NCI-H460 (cell line): ENCODE measurements at places on chromosomes 12 and 14.
A peak's percentile ranks its signal among the peaks of the same experiment; 100 is the strongest.

DNA sequence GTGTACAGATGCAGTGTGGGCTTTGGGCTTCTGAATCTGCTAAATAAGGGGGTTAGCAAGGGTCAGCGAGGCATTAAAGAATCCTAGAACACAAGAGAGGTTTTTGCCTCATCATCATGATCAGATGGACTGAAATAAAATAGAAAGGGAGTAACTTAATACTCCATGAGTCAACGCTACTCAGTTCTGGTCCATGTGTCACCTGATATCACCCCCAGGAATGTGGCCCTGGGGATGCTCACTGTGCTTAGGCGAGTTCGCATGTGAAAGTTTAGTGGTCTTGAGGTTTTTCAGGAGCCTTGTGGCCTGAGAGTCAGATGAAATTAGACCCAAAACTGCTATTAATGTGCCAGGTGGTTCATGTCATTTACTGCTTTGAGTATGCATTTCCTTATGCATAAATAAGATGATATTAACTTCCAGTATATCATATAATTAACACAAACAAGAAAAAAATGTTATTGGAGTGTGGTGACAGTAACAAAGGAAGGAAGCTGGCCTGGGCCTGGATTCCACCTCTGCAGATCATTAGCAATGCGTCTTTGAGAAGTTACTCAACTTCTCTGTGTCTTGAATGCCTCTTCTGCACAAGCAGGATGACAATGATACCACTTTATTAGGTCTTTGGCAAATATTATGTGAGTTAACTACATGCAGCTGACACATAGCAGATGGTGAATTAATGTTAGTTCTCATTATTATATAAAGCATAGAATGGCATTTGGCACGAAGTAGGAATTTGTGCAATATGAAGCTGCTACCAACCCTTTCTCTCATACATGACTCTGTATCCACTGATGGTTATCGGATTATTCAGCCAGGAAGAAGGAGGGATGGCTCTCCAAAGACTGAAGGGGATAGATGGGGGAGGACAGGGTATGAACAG, 1272.6 kb downstream of the AACS start:
- DNase-seq, result peak; percentile 79

GRCh38 chr12:55728186-55728938, 447 bp downstream of the CD63 start:
- peak; percentile 36 for DNase-seq

DNA sequence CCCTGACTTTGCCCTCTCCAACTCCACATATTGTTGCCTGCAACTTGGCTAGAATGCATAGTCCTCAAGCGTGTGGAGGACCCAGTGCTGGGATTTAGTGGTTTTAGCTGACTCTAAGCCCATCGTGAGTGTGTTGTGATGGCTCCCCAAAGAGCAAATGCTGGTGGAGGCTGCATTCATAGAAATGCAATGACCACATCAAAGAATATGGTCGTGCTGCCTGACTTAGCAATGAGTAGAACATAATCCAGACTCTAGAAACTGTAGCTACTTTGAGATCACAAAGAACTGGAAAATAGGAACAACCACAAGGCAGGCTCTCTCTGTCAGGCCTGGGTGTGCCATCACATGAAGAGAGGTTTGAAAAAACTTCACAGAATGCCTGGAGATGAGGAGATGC, 1.3 kb downstream of the DYRK4 start:
- DNase-seq, result no peak

- DNase-seq, result no peak
These were observed 58.6 kb downstream of the KCNA5 start for GRCh38 chr12:5102261-5102789.

DNA sequence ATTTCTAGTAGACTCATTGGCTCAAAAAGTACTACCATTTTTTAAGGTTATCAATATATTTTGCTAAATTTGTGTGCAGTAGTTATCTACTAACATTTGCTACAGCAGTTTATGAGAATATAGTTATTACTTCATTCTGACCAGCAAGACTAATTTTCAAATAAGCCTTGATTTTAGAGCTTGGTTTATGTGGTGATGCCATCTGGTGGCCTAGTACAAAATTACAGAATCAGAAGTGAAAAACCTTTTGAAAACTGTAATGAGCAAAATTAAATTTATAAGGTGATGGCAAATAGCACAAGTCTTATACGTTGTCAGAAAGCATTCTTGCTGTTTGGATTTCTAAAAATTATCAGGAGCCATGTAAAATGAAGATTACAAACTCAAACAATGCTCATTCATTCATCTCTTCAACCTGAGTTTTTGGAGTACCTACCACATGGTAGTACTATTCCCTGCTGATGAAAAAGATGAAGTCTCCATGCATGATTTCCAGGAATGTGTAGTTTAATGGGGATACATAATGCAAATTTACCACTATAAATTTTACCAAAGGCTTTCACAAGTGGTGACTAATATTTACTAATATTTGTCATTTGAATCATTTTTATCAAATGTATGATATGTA, 51.0 kb downstream of the MAGOHB start:
- DNase-seq, result peak; percentile 29

DNA sequence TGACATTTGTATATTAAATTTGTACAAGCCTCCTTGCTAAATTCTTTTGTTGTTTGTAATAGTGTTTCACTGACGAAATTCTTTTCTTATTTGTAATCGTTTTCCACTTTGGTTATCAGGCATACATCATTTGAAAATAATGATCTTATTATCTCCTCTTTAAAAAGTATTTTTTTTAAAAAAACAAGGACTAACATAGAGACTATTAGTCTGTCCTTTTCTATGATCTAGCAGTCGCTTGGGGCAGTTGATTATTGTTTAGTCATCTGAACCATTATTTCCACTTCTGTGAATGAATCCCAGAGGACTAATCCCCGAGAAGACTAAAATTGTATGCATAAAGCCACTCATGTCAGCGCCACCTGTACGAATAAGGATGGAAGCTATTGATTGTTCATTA, 11.5 kb downstream of the ADGRD1 start:
- DNase-seq, result peak; percentile 49

GRCh38 chr12:13179211-13180074, 17.1 kb upstream of the EMP1 start:
- DNase-seq, result no peak

- no peak for DNase-seq
These were observed 69.1 kb downstream of the FOXN3 start for GRCh38 chr14:89347885-89348284.

- DNase-seq, result no peak
These were observed 146.4 kb downstream of the LLPH start for GRCh38 chr12:65984227-65984479.

DNA sequence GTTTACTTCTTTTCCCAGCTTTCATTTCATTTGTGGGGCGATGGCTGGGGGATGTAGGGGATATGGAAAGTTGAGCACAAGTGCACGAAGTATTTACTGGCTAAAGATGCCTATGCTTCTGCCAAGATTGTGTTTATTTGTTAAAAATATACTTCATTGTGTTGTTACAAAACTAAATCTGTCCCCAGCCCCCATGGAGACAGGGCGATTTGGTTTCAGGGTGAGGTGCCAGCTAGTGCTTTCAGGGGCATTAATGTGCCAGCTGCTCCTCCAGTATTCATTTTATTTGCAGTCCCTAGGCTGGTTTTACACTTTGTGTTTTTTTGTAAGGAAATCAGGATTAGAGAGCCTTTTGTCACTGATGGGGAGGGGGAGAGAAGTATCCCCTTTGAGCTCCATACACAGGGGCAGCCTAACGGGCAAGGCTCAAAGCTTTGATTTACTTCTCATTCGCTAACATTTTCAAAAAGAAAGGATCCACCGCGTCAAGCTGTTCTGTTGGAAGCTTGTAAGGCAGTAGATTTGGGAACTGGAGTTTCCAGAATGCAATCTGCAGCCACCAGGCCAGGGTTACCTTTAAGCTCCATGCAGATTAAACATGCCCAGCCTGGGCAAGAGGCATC, 198.7 kb upstream of the PLEKHG7 start:
- no peak for DNase-seq

DNA sequence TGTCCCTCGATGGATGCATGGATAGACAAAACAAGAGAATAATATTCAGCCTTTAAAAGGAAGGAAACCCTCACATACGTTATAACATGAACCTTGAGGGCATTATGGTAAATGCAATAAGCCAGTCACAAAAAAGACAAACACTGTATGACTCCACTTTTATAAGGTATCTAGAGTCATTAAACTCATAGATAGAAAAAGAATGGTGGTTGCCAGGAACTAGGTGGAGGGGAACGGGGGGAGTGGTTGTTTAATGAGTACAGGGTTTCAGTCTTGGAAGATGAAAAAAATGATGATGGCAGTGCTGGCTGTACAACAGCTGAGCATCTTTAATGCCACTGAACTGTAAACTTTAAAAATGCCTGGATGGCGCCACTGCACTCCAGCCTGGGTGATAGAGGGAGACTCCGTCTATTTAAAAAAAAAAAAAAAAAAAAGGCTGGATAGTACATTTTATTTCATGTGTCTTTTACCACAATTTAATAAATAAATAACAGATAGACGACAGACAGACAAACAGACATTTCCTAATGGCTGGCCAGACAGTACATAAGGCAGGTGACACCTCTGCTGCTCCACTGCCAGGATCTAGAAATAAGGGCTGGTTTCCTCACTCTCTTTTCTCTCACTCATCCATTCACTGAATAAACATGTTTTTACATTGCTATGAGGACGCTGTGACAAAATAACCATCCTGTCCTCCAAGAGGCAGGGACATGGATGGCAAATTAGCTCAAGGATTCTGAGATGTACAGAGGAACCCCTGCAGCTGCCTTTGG, 118.8 kb downstream of the FOXN3 start:
- DNase-seq, result no peak

DNA sequence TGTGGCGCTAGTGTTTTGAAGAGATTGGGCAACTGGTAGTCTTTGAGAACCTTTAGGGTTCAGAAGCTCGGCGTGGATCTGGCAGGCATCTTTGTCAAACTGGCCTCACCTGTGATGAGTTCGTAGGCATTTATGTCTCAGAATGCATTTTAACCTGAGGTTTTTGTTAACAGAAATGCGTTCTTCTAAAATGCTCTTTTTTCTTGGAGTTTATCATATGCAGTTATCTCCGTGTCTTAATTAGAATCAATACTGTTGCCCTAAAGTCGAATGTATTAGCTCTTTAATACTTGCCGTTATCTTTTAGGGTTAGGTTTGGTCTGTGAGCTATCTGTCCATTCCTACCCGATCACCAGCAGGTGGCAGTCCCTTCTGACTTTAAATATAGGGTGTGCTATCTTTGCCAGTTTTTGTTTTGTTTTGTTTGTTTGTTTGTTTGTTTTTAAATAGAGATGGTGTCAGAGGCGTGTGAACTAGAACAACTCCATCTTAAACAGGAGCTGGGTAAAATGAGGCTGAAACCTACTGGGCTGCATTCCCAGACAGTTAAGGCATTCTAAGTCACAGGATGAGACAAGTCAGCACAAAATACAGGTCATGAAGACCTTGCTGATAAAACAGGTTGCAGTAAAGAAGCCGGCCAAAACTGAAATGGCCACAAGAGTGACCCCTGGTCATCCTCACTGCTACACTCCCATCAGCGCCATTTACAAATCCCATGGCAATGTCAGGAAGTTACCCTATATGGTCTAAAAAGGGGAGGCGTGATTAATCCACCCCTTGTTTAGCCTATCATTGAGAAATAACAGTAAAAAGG, 1.4 kb downstream of the ATF1 start:
- peak; percentile 64 for DNase-seq

DNA sequence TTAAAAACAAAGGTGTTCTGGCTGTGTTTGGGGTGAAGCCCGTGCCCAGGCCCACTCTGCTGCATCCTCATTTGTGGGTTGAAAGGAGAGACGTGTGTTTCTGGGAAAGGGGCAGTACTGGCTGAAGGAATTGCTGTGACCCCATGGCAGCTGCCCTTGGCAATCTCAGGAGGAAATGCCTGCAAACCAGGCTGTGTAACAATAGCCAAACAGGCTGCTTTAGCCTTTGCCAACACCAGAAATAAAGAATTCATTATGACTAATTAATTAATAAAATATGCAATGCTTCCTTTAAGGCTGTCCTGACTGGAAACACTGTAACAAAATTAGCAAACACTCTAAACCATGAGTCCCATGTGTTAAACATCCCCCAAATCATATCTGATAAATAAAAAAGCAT, 53.0 kb upstream of the KRR1 start:
- no peak for DNase-seq

DNA sequence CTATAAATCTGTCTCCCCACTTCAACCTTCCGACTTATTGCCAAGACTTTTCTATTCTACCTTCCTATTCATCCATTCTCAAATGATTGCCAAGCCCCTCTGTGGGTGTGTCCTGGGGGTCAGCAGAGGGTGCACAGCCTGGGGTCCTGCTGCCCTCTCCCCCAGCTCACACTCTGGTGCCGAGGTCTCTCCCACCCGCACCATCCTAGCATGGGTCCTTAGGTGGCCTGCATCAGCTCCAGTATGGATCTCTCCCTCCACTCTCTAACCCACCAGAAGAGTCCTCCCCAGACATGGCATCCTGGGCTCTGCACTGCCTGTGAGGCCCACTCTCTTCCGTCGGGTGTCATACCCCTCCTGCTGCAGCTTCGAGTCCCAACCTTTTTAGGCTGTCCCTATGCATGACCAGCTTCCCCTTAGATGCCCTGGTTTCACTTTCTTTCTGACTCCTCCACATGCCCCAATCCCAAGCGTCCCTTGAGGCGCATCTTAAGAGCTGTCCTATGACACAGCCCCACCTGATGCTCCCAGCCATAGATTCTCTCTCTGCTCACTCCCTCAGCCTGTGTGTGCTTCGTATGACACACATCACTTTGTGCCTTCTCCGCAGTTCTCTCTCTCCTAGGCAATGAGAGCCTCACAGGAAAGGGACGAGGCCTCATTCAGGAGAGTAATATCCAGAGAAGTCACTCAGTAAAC, 43.9 kb downstream of the GIT2 start:
- DNase-seq, result no peak

DNA sequence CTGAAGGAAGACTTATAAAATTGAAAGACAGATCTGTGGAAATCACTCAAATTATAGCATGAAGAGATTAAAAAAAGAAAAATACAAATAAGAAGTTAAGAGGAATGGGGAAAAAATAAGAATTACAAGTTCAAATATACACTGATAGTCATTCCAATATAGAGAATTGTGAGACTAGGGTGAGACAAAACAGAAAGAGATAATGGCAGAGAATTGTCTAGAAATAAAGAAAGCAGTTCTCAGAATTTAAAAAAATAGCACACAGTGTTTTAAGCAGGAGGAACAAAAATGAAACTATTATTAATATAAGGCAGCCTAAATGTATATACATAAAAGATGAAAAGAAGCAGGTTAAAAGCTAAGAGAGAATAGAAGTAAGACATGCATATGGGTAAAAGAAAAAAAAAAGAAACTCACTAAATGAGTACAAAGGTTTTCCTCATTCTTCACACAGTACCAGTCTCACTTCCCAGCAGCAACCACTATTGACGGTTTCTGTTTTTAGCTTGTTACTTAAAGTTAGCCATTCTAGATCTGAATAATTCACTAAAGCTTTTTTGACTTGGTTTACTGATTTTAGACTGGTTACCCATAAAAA, 31.1 kb downstream of the SLC38A4 start:
- DNase-seq, result no peak

DNA sequence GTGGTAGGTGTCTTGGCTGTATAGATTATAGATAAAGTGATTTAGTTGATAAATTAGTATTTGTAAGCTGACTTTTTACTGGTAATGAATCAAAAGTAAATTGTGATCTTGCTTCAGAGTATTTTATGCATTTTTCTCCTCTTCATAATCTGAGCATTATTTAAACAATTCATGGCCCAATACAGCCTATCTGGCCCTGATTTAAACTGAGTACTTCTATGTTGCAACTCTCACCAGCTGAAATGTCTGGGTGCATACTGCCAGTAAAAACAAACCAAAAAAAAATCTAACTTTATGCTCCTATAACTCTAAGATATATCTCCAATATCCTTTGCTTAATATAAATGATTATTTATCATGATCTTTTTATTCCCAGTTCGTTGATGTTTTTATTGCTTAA, 86.6 kb downstream of the MIA2 start:
- no peak for DNase-seq
